Astrocyte of the spinal cord (primary cell): ENCODE measurements at places on chromosomes 7 and 10.
A peak's percentile ranks its signal among the peaks of the same experiment; 100 is the strongest.

GRCh38 chr10:15472431-15473395 lies 101.6 kb upstream of the FAM171A1 start:
- peak; percentile 98 for DNase-seq

DNA sequence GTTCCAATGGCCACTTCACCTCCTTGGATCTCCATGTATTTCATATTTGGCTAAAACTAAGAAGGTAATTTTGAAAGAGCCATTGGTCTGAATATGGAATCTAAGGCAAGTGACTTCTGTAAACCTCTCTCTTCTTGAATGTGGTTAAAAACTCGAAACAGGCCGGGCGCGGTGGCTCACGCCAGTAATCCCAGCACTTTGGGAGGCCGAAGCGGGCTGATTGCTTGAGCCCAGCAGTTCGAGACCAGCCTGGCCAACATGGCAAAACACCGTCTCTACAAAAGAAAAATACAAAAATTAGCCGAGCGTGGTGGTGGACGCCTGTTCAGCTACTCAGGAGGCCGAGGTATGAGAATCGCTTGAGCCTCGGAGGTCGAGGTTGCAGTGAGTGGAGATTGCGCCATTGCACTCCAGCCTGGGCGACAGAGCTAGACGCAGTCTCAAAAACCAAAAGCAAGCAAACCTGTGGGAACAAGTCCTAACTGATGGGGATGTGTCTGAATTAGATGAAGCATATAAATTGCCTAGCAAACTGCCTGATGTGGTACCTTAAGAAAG lies 2.2 kb downstream of the LANCL2 start:
- DNase-seq, result no peak

DNA sequence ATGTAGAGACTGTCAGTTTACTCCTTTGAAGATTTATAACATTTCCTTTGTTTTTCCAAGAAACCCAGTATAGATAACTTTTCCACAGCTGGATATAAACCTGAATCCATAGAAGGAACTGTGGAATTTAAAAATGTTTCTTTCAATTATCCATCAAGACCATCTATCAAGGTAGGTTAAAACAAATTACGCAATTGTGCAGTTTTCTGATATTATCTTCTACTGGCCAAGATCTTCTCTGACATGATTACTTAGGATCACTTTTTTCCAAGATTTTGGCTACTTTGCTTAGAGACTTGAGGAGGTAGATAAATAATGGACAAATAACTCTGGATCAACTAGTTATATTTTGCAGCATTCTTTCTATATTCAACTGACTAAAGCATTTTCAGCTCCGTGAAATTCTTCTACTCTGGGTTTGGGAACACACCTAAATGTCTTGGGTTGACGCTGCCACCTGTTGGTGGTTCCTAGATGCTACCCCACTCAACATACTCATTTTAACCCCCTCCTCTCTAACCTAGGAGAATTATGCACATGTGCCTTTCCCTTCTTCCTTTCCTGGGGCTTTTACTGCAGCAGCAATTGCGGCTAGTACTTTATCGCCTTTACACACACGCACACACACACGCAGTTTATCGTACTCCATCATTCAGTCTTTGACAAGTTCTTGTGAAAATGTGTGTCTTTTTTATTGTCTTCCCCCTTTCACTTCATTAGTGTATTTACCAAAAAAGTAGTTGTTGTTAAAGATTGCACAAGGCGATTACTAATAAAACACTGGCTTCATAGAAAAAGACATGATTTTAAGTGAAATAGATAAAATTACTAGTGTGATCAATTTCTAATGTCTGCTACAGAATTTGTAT lies 32.7 kb downstream of the ABCB5 start:
- DNase-seq, result peak; percentile 44

DNA sequence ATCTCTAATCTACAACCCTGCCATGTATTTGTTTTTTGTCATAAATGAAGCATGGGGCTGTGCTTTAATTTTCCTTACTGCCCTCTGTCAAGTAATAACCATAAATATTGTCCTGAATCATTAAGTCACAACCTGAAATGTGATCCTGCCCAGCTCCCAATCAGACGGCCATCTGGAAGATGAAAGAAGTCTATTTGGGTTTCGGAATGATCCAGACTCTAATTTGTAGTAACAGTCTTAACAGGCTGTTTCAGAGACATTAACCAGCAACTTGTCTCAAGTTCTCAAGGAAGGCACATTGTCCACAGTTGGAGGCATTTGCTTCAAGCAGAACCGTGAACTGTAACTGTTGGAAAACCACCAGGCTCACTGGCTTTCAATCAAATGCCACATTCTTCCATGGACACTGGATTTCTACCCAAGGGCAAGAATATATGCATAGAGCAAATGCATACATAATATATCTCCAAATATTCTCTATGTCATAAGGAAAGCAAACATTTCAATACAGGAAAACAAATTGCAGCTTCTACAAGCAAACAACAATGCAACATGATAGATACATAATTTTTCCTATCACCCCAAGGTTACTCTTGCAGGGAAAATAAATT lies 405.2 kb upstream of the NPVF start:
- no peak for DNase-seq

DNA sequence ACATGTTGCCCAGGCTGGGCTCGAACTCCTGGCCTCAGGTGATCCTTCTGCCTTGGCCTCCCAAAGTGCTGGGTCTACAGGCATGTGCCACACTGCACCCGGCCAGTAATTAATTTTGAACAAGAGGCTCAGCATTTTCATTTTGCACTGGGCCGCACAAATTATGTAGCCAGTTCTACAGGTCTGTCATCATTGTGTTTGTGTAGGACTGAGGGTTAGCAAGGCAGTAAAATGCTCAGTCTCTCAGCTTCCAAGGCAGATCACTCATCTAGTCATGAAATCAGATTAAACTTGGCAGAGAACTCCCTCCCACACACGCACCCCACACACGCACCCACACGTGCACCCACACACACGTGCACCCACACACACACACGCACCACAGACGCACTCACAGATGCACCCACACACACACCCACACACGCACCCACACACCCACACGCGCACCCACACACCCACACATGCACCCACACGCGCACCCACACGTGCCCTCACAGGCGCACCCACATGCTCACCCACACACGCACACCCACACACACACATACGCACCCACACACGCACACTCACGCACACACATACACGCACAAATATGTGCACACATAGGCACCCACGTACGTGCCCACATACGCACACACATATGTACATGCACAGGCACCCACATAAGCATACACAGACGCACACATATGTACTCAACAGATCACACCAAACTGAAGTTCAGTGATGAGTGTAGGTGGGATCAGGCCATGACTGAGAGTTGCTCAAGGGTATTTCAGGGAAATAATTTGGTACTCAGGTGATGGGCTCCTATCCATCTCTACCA lies 27.8 kb upstream of the PROSER2 start:
- no peak for DNase-seq

DNA sequence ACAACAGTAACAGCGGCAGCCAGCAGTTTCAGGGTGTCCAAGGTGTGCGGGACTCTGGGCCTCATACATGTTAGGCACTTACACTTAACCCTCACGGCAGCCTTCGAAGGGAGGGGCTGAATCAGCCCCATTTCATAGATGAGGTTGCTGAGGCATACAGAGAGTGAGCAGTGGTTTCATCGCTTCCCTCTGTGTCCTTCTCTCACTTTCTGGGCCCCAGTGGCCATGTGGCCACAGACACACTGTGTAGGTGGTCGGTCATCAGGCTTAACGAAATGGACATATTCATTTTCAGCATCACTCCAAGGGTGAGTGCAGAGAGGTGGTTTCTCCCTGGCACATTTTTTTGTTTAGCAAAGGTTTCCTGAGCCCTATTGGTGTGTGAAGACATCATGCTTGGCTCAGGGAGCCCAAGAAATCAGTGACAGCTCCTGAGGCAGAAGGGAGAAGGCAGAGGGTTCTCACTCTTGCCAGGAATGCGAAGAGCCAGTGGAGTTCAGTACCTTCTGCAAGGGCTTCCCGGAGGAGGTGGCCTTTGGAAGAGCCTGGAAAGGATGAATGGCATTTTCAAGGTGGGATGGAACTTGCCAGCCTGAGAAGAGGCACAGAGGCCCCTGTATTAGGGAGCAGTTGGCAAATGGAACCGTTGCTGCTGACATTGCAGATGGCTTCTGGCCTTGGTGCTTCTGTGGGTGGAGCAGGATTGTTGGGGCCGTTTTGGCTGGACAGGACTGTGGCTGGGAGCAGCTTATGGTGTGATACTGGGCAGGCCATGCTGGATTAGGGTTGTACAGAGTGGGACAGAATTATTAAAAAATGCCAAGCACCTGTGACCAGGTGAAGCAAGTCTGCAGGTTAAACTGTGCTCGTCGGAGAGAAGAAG lies 61.7 kb upstream of the PPIF start:
- DNase-seq, result no peak

- peak; percentile 63 for DNase-seq
Observed at GRCh38 chr10:31771331-31771831, 157.2 kb downstream of the ARHGAP12 start.

- no peak for DNase-seq
Observed at GRCh38 chr7:29764227-29764626, 42.1 kb upstream of the WIPF3 start.

DNA sequence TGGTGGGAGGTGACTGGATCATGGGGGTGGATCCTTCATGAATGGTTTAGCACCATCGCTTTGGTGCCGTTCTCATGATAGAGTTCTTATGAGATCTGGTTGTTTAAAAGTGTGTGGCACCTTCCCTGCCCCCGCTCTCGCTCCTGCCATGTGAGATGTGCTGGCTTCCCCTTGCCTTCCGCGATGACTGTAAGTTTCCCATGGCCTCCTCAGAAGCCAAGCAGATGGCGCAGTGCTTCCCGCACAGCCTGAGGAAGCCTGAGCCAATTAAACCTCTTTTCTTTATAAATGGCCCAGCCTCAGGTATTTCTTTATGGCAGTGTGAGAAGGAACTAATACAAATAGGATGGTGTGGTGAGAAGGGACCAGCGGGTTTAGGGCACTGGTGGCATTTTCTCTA lies 243.3 kb upstream of the CELF2 start:
- DNase-seq, result no peak

DNA sequence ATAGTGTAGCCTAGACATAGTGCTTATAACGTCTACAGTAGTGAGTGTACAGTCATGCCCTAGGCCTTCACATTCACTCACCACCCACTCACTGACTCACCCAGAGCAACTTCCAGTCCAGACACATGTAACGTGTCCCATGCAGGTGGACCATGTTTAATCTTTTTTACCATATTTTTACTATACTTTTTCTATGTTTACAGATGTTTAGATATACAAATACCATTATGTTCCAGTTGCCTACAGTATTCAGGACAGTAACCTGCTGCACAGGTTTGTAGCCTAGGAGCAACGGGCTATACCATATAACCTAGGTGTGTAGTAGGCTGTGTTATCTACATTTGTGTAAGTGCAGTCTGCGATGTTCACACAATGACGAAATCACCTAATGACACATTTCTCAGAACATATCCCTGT lies 11.0 kb downstream of the MPP7 start:
- peak; percentile 82 for DNase-seq

- DNase-seq, result peak; percentile 44
Observed at GRCh38 chr10:9792181-9792580, 1225.5 kb upstream of the CELF2 start.

GRCh38 chr10:87538092-87539015 lies 33.7 kb downstream of the MINPP1 start:
- no peak for DNase-seq

DNA sequence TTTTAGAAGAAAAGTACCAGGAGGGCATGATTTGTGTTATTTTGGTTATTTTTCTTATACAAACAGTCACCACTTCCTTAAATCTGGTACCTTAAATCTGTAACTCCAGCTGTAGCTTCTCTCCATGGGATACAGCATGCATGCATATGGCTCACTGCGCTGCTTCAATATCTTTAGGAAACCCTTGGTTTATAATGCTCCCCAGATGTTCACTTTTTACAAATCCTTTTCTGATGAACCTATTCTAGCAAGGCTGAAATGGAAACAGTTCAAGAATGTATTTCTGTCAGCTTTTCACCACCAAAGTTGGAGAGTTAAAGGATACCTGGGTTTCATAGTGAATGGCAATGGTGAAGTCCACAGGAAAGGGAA lies 50.9 kb downstream of the LAMB4 start:
- no peak for DNase-seq

GRCh38 chr10:95759233-95759826 lies 3.4 kb downstream of the ENTPD1 start:
- peak; percentile 32 for DNase-seq

DNA sequence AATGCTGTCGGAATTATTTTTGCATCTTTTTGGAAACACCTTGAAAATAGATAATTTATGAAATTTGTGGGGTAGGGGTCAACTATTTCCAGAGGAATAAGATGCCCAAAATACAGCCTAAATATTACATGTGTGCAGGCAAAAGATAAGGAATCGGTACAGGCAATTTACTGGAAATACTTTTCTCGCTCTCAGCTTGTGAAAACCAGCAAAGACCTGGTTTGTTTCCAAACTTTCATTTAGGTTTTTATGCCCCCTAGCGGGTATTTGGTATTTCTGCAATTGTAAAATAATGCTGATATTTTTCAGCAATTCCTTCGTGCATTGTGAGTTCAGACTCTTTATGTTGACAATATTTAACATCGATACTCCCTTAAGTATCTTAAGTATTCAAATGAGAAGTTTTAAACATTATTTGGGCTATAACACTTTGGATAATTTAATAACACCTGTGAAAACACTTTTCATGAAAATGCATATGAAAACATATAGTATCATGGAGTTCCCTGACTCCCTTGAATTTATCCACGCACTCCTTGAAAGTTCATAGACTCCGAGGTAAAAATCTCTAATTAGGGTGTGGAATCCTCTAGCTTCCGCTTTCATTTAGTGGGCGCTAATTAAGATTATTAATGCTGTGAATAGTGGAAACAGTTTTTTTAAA lies 132.4 kb downstream of the TSPAN12 start:
- peak; percentile 60 for DNase-seq

DNA sequence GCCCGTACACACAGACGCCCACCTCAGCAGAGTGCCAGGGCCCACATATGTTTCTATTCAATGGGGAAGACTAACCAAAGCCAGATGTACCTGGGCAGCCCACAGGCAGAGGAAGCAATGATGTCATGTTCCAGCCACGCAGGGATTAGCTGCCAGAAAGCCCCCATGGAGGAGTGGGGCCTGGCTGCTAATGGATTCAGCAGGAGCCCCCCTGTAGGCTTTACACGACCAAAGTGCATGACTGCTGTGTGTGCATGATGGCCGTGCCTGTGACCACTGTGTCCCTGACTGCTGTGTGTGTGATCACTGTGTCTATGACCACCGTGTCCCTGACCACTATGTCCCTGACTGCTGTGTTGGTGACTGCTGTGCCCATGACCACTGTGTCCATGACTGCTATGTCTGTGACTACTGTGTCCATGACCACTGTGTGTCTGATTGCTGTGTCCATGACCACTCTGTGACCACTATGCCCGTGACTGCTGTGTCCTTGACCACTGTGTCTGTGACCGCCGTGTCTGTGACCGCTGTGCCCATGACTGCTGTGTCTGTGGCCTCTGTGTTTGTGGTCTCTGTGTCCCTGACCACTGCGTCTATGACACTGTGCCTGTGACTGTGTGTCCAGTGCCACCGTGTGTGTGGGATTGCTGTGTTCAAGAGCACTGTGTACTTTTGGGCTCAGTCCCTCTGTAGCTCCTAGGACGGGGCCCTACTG lies 409.3 kb downstream of the RPS24 start:
- DNase-seq, result no peak
